ENCODE measurements at places on chromosomes 7 and 10.

DNA sequence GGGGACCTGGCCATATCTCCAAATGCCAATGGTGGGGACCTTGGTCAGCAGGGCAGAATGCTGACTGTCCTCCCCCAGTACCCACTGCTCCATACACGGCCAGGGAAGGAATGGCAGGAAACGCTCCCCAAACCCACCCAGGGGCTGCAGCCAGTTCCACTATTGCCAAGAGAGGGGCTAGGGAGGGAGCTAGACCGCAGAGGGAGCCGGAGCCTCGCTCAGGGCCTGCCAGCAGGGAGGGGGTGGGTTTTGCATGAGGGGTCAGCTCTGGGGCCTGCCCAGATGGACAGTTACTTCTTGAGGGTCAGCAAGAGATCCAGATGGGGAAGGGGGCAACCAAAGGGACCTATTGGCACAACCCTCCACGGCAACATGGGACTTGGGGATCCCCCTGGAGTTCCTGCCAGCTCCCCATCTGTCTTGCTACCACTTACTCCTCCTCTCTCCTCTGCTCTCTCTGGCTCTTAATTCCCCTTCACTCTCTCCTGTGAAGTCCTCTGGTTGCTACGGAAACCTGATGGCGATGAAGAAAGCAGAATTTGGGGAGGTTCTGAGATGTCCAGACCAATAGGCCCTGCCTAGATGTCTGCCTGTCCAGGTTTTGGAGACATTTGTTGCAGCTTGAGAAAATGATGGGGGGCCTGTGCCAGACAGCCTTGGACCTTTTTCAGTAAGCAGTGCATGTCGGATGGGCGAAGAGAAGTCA, 12.6 kb downstream of the FGF8 start:
- no peak for DNase-seq

DNA sequence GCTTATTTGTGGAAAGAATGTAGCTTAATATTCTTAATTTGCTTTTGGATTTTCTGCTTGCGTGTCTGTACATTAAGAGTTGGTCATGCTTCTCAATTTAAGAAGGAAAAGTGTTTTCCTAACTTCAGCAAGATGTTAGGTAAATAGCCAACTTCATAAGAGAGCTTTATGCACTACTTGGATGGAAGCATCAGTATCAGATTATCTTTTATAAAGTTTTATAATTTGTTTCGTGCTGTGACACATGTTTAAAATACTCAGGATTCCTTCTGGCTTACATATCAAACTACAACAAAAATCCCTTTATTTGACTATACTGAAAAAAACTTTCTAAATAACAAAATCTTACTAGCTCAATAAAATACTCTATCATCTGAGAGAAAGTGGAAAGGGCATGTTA, 34.8 kb upstream of the AGR2 start:
- no peak for DNase-seq

DNA sequence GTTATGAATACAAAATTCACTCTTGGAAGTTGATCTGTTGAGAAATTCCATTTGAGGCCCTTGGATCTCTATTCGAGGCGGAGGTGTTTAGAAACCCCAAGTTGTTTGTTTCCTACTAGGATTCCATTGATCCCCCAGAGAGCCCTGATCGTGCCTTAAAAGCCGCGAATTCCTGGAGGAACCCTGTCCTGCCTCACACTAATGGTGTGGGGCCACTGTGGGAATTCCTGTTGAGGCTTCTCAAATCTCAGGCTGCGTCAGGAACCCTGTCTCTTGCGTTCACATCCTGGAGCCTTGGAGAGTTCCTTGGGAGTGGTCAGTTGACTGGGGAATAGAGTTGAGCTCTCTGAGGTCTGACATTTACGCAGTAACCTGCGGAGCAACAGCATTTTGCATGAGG, 1.2 kb downstream of the CFAP69 start:
- DNase-seq: no peak

DNA sequence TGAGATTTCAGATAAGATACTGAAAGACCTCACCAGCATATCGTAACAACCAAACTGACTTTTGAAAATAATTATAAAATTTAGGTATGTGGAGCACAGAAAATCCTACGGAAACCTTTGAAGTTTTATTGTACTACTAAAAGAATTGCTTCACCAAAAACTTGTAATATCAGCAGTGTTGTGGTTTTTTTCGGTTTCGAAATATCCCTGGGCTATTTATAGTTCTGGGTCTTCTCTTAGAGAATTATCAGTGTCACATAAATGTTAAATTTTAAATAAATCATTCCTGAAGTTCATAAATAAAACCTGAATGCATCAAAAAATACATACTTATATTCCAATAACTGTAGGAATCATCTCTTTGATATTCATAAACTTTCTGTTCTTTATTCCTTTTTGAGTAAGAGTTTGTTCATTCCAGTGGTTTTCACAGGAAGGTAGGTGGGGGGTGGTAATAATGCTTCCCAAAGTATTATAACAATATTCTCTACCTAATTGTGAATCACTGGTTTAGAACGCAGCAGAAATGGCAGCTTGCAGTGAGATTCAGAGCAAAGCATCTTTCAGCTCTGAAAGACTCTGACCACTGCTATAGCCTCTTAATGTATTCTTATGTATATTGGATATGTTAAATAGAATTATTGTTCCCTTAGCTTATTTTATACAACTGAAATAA, 60.2 kb downstream of the ZNF277 start:
- DNase-seq: no peak

DNA sequence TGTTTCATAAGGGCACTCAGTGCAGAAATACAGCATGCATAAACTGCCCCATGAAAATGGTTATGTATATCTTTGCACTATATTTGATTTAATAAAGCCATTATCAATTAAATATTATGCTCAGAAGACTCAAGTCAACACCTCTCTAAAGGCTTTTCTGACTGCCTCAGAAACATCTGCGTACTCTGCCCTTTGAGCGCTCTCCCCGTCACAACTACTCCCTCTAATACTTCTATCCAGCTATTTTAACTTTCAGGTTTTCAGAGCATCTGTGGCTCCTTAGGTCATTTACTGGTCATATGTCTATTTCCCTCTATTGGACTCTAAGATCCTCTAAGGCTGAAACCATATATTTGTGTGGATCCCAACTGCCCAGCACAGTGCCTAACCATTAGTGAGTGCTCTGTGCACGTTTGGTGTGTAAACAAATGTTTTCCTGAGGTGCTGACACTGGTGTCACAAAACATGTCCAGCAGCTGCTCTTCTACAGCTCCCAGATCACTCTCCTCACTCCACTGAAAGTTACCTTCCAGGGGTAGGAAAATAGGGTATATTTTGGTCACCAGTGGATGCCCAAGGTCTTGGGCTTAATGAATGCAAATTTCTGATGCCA, 179.1 kb downstream of the BTAF1 start:
- DNase-seq: no peak

DNA sequence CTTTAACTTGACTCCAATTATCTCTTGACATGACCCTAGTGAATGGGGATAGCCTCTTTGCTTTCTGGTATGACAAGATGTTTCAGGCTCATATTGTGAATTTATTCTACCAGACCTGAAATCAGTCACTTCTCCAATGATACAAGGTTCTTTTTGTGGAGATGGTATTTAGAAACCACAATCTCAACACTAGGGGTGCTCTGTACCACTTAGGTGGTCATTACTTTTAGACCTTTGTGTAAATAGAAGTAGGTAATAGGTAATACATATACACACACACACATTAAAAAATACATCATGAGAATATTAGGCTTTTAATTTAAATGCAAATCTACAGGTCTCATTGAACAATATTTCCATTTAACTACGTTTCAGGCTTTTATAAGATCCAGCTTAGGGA, 199.0 kb upstream of the RHOBTB1 start:
- DNase-seq: no peak

- peak; percentile 3 for DNase-seq
Measured at GRCh38 chr7:64892116-64892515, 11.0 kb upstream of the ZNF273 start.

GRCh38 chr10:10346390-10347150, 671.1 kb upstream of the CELF2 start:
- DNase-seq: no peak

GRCh38 chr7:57412618-57413017, 37.4 kb upstream of the ZNF716 start:
- no peak for DNase-seq

DNA sequence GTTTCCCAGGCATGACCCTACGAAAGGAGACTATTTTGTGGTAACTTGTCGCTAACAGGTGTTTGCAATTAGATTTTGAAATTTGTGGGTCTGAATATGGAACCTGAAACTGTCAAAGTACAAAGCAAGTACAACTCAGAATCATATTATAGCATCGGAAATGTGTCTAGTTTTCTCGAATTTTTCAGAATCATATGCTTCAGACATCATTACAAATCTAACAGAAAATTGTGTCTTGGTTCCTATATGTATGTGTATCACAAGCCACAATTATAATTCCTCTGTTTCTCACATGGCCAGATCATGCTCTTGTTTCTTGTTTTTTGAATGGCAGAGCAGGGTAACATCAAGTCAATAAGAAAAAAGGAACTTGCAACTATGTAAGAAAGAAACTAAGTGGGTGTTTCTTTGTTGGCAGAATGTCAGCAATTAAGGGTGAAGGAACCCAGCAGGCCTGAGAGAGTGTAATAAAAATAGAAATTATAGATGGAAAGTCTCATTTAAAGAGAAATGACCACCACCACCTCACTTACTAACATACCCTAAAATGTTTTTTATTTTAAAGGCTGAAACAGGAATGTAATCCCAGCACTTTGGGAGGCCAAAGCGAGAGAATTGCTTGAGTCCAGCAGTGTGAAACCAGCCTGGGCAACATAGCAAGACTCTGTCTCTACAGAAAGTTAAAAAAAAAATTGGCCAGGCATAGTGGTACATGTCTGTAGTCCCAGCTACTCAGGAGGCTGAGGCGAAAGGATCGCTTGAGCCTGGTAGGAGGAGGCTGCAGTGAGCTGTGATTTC, 51.3 kb downstream of the PRTFDC1 start:
- DNase-seq: no peak

DNA sequence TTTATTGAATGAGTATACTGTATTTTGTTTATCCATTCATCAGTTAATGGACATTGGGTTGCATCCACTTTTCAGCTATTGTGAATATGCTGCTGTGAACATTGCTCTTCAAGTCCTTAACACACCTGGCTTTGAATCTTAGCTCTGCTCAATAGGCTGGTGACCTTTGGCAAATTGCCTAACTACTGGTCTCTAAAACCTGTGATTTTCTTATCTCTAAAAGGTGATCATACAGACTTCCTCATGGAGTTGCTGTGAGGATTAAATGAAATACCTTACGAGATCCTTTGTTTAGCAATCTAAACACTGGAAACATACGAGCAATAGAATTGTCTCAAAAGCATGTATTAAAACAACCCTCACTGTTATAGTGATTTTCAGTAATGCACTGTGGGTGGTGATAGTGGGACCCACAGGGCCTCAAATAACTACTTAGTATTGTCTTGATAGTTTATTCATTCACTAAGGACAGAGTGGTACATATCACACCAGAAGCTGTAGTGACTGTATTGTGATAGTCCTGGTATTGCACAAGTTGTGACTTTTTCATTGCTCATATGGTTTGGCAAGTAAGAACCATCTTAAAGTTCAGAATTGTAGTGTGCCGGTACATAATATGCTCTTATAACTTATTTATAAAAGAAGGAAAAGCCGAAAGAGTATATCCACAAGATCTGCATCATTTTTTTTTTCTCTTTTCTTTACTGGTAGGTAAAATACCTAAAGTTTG, 257.6 kb downstream of the EXOC4 start:
- DNase-seq: no peak

GRCh38 chr10:90968328-90969081, 47.6 kb upstream of the ANKRD1 start:
- DNase-seq: no peak

- DNase-seq: no peak
Measured at GRCh38 chr10:93030409-93030808, 30.2 kb upstream of the CYP26C1 start.

GRCh38 chr10:33509231-33509831, 174.9 kb upstream of the NRP1 start:
- DNase-seq: no peak

GRCh38 chr7:91248996-91249395, 15.2 kb upstream of the FZD1 start:
- no peak for DNase-seq

DNA sequence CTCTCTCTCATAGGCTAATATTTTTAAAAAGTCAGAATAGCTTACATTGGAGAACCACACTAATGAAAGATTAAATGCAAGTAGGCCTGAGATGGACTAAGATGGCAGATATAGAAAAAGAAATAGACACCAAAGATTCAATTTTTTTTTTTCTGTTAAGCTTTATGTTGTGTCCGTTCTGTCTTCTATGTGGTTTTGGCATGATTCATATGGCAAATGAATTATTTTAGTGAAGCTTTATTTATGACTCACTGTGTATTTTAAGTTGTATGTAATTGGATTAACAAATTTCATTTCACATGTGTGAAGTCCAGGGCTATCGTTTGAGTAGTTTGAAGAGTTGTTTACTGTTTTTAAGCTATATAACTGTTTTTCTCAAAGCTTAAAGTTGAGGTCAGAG, 214.8 kb downstream of the CAMK1D start:
- no peak for DNase-seq

DNA sequence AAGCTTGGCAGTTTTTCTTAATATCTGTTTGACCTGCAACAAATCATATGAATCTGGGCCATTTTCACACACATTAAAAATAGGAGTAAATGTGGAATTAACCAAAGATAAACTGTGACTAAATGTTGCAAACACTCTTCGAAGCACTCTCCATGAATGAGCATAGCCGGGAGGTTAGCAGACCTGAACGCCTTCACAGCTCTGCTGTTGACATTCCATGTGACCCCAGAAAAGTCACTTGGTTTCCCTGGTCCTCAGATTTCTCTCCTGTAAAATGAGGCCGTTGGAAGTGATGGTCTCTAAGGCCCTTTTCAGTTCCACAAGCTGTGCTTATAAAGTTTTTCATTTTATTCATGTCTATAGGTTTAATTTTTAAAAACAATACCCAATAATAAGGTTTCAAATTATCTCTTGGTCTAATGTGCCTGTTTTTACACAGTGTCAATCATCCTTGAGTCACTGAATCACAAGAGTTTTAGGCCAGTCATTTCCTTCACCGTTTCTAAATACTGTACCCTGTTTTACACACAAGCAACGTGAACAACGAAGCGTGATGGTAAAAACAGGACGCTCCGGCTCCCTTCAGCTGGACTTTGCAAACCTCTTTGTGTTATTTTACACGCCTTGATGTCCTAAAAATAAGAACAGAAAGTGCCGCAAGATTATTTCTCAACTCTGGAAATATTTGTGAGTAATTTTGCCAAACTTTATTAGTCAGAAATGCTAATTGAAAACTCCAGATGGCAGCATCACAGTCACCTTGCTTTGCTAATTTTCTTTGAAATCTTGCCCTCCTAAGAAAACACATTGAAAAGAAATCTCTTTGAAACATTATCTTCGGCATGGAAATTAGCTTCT, 38.6 kb upstream of the MET start:
- no peak for DNase-seq

- peak; percentile 43 for DNase-seq
Measured at GRCh38 chr7:141220263-141220880, 146.5 kb downstream of the TMEM178B start.

DNA sequence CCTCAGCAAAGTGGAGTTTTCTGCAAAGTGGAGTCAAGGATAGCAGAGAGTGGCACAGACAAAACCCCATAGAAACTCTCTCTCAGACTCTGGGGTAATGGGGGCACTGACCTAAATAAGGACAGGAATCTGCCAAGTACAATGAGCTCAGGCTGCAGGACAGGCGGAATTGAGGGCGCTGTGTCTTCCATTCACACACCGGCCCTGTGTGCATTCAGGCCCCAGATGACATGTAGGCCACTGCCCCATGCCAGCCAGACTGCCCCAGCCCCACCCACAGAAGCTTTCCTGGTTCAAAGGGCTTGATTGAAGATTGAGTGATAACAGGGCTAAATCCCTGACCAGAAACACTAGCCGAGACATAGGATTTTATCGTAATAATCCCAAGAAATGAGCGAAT, 52.7 kb downstream of the EEPD1 start:
- DNase-seq: no peak

All from D721Med (cell line).